ENCODE measurements at places on chromosomes 2 and 18. TPM values are rescaled to one million over a fixed set of nuclear protein-coding genes. Genes with fewer than 3 reads are reported as not detected.

Gene ALPP
- not detected for total RNA-seq

Gene MAPRE3
- total RNA-seq, result 9.7 TPM

Gene SCN9A
- total RNA-seq, result 1.0 TPM

Gene LRP1B
- 1.2 TPM for total RNA-seq

Gene SF3B1
- 86.2 TPM for total RNA-seq

Gene SERPINB5
- 1.8 TPM for total RNA-seq

Gene HOXD12
- total RNA-seq, result not detected

Gene SLC39A10
- total RNA-seq, result 36.1 TPM

Gene CENPO
- total RNA-seq, result 23.8 TPM

Gene LIMS2
- 1.3 TPM for total RNA-seq

Gene AQP12B
- total RNA-seq, result not detected

Gene NEMP2
- total RNA-seq, result 3.0 TPM

Gene PTH2R
- not detected for total RNA-seq

Gene CDH7
- total RNA-seq, result not detected

Gene GMCL1
- total RNA-seq, result 7.0 TPM

Measured in epithelial cell of alveolus of lung (primary cell).